ENCODE measurements at places on chromosomes 13 and 19.

DNA sequence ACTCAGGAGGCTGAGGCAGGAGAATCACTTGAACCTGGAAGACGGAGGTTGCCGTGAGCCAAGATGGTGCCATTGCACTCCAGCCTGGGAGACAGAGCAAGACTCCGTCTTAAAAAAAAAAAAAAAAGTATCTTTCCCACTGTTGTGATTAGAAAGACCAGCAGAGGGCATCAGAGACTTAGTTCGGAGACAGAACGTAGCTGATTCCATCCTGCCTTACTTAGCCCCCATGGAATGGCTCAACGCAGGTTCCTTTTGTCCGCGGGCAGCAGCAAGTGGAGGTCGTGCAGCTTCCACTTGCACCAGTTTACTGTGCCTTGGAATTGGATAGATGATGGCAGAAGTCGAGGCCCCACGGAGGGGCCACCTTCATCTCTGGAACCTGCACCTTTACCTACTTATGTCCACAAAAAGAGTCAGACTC lies 8.1 kb downstream of the TIMM29 start:
- peak; percentile 83 for DNase-seq

DNA sequence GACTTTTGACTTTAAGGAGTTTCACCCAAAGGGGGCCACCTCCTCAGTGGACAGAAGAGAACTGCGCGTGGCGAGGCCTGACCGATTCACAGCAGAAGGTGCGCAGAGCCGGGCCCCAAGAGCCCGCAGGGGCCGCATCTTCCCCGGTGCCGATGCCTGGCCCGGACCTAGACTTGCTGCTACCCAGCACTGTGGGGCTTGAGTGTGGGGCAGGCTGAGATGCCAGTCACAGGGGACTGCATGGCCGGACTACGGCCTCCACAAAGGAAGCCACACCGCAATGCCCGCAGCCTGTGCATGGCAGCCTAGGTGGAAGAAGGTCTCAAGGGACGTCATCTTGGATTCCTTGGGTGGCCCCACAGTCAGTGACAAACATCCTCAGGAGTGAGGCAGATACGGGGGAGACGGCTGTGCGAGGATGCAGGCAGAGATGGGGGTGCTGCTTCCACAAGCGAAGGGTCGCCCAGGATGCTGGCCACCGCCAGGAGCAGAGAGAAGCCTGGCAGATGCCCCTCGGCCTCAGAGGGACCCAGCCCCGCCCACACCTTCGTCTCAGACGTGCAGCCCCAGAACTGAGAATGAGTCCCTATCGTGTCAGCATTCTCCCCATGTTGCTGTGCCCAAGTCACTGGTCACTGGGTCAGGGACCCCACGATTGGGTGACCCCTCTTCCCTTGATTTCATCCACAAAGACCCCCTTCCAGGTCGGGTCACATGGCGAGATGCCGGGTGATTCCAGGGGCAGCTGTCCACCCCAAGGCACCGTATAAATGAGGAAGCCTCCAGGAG lies 16.9 kb downstream of the MOB3A start:
- DNase-seq = no peak

DNA sequence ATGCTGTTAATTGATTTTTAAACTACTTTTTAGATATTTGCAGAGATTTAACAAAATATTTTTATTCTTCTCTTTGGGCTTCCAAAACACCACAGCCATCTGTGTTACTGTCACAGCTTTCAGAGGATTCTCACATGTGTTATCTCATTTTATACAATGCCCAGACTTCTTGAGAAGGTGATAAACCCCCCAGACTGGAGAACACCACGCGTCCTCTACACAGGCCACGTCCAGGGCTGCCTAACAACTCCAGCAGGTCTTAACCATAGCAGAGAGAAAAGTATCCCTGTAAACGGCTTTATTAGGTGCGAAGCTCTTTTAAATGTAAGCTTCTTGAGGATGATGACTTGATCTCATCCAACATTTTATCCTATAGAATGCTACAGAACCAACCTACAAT lies 2.0 kb downstream of the GPR183 start:
- no peak for DNase-seq

GRCh38 chr19:8269724-8270123 lies 38.4 kb downstream of the CD320 start:
- DNase-seq = no peak

- DNase-seq = no peak
These were observed 285.4 kb upstream of the GPC6 start for GRCh38 chr13:92941167-92941566.

DNA sequence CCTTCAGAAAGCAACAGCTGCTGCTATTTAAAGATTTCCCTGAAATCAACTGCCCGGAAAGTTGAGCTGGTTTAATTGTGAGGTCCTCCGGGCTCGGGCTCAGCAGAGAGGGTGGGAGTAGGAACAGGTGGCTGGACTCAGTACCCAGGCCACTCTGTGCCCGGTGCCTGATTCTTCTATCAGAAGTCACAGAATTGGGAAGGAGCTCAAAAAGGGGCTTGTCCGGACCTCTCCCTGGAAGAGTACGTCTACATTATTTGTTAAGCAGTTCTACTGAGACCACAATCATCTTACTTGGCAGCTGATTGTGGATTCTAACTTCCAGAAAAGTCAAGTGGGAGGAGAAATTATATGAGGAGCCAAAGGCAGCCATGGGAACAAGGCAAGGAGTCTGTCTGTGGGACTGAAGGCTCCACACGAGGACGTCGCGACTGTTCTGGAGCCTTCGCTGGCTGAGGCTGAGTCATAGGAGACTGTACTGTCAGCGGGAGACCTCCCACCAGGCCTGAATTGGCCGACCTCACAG lies 91.7 kb upstream of the ANKRD10 start:
- no peak for DNase-seq

GRCh38 chr19:5507065-5507909 lies 52.1 kb downstream of the ZNRF4 start:
- DNase-seq = no peak

DNA sequence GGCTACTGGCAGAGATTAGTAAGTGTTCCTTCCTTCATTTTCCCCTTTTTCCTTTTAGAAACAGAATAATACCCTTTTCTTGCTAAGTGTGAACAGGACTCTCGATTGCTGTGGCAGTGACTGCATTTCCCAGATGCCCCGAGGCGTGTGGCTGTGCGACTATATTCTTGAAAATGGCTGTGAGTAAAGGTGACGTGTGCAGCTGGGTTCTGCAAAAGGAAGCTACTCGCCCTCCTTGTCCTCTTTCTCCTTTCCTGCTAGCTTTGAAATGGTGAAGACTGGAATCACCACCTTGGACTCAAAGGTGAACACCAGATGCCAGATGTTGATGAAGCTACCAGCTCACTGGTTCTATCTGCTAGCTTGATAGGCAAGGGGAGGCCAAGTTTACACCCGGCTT lies 121.4 kb downstream of the MIPEP start:
- no peak for DNase-seq

- no peak for DNase-seq
These were observed 65.1 kb upstream of the GJB6 start for GRCh38 chr13:20297181-20297580.

DNA sequence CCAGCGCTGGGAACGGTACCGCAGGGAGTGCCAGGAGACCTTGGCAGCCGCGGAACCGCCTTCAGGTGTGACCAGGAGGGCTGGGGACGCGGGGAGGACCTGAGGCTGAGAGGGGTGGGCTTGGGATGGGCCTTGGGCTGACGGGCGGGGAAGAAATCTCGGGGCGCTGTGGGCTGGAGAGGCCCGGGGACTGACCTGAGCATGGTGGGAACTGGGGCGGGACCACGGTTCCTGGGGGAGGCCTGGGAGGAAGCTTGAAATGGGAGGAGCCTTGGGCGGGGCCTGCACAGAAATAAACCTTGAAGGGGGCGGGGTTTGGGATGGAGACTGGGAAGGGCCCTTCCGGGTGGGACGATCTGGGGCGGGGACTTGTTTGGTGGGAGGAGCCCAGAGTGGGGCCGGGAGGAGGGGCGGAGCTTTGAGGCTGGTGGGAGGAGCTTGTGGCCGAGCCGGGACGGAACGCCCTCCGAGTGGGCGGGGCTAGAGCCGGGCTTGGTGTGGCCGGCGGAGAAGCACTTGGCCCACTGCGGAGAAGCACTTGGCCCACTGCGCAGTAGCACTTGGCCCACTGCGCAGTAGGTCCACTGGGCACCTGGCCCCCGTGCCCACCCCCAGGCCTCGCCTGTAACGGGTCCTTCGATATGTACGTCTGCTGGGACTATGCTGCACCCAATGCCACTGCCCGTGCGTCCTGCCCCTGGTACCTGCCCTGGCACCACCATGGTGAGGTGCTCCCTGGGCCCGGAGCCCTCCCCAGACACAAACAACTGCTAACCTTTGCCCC lies 2.8 kb downstream of the GIPR start:
- peak; percentile 99 for DNase-seq

DNA sequence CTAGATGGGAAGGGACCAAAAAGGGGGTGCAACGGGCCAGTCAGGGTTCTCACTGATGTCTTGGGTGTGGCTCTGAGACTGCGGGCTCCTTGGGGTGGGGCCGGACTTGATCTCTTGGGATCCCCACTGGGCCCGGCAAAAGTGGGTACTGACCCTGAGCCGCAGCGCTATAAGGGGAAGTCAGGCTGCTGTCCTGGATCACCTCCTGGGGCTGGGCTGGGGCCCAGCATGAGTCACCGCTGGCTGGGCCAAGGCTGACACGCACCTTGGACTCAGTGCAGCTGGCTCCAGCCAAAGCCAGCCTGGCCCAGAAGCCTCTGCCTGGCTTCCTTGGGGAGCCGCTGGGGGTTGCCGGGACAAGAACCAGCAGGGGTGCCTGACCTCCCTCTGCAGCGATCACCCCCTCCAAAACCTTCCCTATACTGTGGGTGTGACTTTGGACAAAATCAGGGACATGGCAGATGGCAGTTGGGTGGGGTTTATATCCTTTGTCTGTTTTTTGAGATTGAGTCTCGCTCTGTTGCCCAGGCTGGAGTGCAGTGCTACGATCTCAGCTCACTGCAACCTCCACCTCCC lies 617 bp upstream of the IQCN start:
- DNase-seq = no peak

DNA sequence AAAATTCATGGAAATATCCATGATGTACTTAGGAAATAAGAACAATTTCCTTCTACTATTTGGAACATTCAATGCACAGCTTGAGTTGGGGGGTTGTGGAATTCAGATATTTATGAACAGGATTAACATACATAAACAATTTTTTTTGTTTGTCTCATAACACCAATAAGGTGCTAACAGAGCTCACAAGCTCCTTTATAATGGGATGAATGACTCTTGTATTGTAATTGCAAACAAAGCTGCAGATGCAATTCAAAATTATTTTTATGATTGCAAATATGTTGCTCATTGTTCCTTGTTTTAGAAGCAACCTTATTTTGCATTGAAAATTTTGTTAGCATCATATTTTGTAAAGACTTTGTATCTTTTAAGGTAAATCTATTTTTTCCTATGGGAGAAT lies 265.7 kb downstream of the PCDH17 start:
- DNase-seq = no peak

GRCh38 chr19:4328243-4328990 lies 10.2 kb downstream of the STAP2 start:
- no peak for DNase-seq

GRCh38 chr19:34298891-34299520 lies 44.7 kb downstream of the GARRE1 start:
- no peak for DNase-seq

DNA sequence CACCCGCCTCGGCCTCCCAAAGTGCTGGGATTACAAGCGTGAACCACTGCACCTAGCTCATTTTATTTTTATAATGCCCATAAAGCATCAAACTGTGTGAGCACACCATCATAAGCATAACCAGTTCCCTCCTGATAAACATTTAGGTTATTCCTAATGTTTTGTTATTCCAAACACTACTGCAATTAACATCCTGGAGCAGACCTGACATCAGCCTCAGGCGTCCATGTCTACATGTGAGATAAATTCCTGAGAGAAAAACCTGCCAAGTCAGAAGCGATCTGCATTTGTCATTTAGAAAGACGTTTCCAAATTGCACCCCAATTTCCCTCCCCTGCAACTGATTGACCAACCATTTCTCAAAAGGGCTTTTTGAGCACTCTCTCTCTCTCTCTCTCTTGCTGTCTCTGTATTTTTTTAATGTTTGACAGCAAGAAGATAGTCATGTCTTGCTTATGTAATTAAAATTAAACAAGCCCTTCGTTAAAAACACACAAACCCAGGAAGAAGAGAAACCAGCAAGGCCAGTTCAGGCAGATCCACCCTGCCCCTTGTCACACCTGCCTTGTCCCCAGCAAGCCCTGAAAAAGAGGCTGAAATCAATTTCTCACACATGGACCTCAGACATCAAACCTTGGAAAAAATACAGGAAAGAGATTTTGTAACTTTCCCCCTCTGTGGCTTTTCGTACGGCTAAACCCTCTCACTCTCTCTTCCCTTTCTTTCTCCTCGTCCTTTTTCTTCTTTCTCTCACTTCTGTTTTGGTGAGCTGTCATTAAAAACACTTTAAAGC lies 9.9 kb downstream of the LYPD3 start:
- no peak for DNase-seq

DNA sequence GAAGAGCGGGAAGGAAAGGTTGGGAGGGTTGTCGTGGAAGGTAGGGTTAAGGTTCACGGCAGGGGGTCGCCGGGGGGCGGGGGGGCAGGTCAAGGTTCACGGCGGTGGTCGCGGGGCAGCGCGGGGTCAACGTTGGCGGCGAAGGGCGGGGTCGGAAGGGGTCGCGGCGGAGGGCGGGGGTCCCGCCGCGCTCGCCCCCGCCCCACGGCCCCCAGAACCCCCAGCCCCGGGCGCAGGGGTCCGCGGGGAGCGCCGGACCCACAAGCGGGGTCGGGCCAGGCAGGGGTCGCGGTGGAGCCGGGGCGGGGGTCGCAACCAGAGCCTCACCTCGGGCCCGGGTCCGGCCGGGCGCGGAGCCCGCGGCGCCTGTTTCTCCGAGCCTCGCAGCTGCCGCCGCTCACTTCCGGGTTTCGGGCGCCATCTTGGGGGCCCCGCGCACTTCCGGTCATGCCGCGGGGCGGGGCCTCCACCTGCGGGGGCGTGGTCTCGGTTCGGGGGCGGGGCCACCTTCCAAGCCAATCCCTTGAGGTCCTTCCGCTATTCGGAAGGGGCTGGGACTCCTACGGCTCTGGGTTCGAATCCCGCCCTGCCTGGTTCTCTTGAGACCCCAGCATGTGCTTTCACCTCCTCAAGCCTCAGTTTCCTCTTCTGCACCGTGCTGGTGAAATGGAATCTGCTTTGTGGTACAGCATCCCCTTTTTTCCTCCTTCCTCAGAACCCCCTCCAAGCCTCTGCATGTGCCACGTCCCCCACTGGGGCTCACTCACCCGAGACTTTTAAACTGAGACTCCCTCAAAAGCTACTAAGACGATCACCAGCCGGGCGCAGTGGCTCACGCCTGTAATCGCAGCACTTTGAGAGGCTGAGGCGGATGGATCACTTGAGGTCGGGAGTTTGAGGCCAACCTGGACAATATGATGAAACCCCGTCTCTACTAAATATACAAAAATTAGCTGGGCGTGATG lies at the start of gene SBNO2:
TSS of gene SBNO2 (minus strand) at position 424 of the 965 bp plus-strand sequence. CDS start 19,992 bp downstream, outside the sequence.
- peak; percentile 95 for DNase-seq

- DNase-seq = no peak
These were observed 23.5 kb downstream of the VWA8 start for GRCh38 chr13:41937388-41937787.

GRCh38 chr13:74305876-74306275 lies 171.7 kb upstream of the KLF12 start:
- peak; percentile 10 for DNase-seq

All from HAP-1 (cell line).